ENCODE measurements at places on chromosomes 3 and 15.

DNA sequence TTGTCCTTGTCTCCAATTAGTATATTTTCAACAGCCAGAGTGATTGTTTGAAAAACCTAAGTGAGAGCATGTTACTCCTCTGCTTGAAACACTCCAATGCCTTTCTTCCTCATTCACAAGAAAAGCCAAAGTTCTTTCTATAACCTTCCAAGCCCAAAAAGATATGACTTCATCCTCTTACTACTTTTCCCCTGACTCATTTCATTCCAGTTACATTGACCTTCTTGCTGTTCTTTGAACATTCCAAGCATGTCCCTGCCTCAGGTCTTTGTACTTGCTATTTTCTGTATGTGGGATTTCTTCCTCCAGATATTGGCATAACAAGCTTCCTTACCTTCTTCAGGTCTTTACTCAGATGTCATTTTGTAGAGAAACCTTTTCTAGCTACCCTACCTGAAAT is 28.3 kb downstream of the EHHADH start:
- no peak for DNase-seq

DNA sequence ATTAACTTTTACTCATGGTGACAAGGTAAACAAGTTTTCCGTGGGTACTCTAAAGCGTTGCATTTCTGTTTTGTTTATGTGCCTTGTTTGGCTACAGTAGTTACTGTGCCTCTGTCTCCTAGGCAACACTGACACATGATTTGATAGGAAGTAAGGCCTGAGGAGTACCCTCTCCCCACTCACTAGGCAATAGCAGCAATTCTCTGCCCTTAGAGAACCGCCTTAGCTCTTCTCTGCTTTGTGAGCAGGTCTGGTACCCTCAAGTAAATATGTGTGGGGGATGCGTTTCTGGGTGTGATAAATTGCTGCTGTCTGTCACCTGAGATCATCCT is at the start of gene IL5RA:
TSS of gene IL5RA (minus strand) at position 76 of the 332 bp plus-strand sequence. CDS start 5,390 bp downstream, outside the sequence.
- no peak for DNase-seq

GRCh38 chr15:99480016-99480810 is 85.6 kb upstream of the MEF2A start:
- DNase-seq, result no peak

DNA sequence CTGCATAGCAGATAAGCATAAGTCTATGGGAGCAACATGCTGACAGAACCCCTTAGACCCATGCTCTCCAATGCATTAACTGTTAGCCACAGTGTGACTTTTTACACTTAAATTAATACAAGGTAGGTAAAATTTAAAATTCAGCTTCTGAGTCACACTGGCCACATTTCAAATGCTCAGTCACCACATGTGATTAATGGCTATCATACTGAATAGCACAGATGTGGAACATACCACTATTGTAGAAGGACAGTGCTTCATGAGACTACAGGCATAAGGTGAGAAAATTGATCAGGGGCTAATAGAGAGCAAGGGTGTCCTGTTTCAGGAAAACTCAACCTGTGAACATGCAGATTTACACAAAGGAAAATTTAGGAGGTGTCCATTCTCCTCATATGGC is 357.0 kb upstream of the SEMA6D start:
- no peak for DNase-seq

GRCh38 chr3:107416138-107416537 is 38.9 kb downstream of the CCDC54 start:
- DNase-seq, result no peak

GRCh38 chr3:186496016-186496415 is 48.2 kb downstream of the CRYGS start:
- no peak for DNase-seq

- no peak for DNase-seq
These were observed 554.5 kb downstream of the ZIC1 start for GRCh38 chr3:147963711-147964110.

DNA sequence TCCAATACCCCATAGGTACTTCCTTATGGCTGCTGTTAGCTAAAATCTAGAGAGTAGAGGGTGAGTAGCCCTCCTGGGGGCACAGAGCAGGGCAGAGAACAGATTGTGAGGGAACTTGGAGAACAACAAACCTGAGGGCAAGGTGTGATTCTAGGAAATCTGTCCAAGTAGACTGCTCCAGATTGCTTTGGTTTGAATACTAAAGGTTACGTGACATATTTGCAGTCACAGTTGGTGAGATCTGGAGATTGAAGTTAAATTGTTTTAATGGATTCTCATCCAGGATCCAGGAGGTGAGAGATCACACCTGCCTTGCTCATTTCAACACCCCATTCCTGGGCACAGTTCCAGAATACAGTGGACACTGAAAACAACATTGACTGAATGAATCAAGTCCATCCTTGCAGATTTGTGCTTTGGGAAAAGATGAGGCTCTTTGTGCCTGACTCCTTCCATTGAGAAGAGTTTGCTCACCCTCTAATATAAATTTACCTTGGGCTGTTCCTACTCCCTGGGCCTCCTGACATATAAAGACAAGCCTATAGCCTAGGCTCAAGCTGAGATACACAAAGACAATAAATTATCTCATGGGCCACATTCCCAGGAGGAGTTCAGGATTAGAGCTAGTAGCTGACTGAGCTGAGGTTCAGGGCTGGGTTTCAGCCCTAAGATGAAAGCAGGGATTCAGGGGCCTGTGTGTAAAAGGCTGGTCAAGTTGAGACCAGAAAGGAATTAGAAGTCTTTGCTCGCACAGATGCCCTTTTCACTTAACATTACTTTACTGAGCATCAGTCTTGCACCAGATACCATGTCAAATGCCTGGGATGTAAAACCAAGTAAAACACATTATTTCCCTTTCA is 400.9 kb upstream of the MCTP2 start:
- DNase-seq, result no peak

DNA sequence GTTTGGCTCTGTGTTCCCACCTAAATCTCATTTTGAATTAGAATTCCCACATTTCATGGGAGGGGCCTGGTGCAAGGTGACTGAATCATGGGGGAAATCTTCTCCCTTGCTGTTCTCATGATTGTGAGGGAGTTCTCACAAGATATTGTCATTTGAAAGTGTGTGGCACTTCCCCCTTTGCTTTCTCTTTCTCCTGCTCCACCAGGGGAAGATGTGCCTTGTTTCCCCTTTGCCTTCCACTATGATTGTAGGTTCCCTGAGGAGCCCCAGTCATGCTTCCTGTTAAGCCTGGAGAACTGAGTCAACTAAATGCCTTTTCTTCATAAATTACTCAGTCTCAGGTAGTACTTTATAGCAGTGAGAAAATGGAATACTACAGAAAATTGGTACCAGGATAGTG is 157.2 kb upstream of the TPRG1 start:
- DNase-seq, result no peak
